ENCODE measurements at places on chromosomes 16 and 17.

- no peak for DNase-seq
These were observed 36.0 kb downstream of the IQCK start for GRCh38 chr16:19753815-19754643.

- DNase-seq = no peak
These were observed 475.0 kb downstream of the HS3ST3B1 start for GRCh38 chr17:14775731-14776492.

- DNase-seq = no peak
These were observed 32.3 kb downstream of the RAP1GAP2 start for GRCh38 chr17:2828397-2829038.

- no peak for DNase-seq
These were observed 54.0 kb upstream of the ZNF750 start for GRCh38 chr17:82893779-82894178.

GRCh38 chr17:4475463-4475862, 23.2 kb upstream of the SPNS2 start:
- no peak for DNase-seq

DNA sequence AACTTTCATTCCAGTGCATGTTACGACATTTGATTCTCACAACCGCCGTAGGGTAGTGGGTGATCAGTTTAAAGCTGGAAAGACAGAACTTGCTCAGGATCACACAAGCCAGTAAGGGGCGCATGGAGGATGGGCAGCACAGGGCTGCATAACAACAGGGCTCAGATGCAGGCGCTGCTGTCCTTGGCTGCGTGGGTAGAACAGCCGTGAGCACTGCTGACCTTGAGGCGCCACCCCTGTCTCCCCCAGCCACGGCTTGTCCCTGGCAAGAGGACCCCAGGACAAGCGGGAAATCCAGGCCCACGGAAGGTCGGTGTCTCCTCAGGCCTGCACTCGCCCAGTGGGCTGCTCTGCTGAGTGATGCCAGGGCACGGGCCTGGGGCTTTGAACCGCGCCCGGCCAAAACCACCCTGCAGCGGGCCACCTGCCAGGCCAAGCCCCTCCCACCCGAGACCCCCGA, 84.7 kb downstream of the LMF1 start:
- DNase-seq = no peak

DNA sequence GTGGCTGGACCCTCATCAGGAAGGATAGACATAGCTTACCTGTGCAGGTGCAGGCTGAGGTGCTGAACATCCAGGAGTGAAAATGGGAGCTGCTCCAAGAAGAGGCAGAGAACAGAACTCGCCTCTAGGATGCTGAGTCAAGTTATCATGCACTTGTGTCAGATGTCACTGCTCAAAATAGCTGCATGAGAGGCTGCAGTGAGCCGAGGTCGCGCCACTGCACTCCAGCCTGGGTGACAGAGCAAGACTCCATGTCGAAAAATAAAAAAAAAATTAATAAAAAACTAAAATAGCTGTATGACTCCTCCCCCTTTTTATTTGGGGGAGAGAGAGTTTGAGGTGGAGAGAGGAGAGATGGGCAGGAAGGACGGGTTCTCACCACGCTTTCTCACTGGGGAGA, 148.8 kb downstream of the FOXL1 start:
- DNase-seq = no peak

DNA sequence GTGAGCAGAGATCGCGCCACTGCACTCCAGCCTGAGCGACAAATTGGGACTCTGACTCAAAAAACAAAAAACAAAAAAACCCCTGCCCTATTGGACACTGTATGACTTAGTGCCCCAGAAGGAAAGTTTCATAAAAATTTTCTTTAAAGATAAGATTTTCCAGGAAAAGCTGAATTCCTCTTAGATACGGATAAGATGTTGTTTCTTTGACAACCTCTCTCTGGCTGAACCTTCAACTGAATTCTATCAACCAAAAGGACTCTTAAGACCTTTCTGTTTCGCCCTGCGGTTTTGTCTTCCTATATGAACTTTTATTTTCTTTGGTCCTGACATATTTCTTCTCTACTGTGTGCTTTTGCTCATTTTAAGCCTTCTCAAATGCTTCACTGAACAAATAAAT, 35.8 kb downstream of the CPPED1 start:
- DNase-seq = no peak

DNA sequence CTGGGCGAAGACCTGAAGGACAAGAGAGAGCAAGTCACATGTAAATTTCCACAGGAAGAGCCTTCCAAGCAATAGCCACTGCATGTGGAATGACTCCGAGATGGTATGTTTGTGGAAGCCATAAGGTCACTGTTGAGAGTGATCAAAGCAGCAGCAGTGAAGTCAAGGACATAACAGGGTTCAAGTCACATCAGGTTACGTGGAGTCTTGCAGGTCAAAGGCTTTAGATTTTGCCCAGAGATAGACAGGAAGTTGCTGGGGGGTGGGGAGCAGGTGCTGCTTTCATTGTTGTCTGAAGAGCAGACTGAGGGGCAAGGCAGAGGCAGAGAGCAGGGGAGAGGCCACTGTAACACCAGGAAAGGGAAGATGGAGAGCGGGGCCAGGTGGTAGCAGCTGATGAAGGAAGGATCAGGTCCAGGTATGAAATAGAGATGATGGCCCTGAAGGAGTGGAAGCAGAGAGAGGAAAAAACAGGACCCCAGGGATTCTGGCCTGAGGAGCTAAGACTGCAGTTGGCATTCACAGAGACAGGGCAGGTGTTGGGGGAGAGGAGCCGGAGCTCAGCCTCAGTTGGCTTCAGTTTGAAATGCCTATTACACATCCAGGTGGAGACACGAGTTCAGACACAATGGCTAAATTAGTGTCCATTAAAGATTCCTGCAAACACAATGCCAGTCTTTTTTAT, 129.3 kb upstream of the AXIN2 start:
- no peak for DNase-seq

GRCh38 chr16:75083813-75084212, 32.8 kb downstream of the LDHD start:
- DNase-seq = no peak

Data from renal cortex interstitium (tissue), 15 donors.